ENCODE measurements at places on chromosomes 5 and 9.

GRCh38 chr9:38338342-38339018, 54.0 kb upstream of the ALDH1B1 start:
- no peak for DNase-seq

DNA sequence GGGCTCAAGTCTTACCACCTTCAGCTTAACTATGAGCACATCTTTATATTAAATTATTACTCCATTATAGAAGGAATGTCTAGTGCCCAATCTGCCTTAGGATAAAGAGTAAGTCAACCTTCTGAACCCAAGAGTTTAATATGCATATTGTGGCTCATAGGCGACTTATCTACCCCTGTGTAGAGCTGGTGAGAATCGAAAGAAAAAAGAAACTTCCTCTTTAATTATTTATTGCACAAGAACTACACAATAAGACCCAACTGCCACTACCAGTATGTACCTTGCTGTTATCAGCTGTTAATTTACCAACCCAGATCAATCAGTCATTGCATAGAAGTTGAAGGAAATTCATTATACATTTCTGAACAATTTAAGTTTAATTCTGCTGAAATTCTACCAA, 329.1 kb upstream of the SLC24A2 start:
- DNase-seq = no peak

DNA sequence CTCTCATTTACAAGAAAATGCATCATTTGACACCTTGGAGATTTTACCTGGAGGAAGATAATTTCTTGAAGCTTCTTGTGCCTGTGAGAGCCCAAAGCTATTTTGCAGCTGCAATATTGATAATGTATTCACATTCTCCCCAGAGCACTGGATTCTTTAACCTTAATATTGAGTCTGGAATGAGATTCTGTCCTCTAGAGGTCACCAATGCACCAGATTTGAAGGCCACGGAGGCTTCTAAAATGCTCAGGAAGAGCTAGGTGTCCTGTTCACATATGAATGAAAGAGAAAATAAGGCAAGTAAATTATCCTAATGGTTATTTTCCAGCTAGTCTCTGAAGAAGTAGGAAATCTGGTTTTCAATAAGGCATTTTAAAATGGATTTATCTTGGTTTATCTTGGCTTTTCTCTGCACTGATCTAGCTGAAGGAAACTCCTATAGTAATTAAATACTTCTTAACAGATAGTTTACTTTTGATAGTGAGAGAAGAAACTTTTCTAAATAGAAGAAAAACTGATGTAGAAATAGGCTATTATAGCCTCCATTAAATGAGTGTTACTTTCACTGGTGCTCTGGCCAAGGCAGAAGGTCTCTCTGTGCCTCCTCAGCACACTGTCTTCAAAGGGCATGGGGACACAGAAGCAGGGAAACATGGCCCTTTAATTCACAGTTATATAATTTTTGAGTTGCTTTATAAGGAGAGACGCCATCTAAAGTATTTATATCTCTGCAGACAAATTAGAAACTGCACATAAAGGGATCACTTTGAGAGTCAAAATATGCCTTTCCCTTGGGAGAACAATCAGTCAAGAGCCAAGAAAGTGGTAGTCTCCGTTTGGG, 297.0 kb upstream of the ACTBL2 start:
- peak; percentile 82 for DNase-seq

DNA sequence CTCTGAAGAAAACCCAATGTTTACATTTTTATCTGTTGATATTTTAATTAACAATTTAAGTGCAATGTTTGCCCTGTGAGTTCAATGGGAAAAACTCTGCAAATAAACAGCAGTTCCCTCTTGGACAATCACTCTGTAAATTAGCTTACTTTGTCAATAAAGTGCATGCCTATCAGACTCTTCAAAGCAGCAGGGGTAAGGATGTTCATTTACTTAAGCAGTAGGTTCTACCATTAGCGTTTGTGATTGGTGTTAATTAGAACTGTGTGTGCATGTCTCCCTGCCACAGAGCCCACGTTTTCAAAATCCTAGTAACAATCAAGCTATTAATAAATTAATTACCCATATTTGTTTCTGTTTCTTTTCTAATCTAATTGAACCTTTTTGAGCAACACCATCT, 1921.6 kb upstream of the WWC1 start:
- no peak for DNase-seq

GRCh38 chr9:19138084-19138483, 10.8 kb upstream of the PLIN2 start:
- DNase-seq = no peak

GRCh38 chr9:126965541-126966428, 51.2 kb downstream of the RALGPS1 start:
- peak; percentile 60 for DNase-seq

GRCh38 chr5:74035521-74035937, 409.5 kb downstream of the ARHGEF28 start:
- DNase-seq = peak; percentile 73

DNA sequence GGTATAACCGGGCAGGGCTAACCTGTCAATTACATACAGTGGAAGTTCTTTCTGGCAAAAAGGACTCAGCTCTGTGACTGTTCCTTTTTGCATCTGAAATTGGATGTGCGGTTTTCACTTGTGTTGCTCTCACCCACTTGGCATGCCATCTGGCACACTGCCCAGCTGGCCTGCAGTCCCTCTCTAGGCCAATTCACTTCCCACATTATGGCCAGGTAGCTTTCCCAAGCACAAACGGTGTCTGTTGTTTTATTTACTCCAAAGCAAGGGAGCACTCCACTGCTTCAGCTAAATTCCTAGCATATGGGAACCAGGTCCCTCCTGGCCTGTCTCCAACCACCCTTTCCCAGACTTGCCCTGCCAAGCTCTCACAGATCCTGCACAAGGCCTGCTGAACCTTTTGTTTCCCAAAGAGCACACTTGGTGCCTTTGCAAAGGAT, 132.5 kb downstream of the SEMA6A start:
- peak; percentile 49 for DNase-seq

DNA sequence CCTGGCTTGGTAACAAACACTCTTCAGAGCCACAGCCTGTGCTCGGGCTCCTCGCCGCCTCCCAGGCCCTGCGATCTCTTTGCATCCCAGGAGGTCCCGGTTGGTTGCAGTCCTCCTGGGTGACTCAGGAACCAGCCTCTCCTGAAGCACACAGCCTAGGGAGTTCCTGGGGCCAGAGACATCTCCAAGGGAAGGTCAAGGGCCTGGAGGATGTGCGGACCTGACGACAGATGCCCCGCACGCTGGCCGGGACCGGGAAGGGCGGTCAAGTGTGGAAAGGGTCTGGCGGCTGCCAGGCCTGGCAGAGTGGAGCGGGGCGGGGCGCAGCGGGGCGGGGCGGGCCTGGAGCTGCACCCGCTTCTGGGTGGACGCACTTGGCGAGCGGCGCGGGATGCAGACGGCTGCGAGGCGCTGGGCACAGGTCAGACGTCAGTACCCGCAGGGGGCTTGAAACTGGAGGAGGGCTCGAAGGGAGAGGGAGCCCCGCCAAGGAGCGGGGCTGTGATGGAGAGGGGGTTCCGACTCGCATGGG, 45.0 kb upstream of the PRSS3 start:
- DNase-seq = peak; percentile 18

DNA sequence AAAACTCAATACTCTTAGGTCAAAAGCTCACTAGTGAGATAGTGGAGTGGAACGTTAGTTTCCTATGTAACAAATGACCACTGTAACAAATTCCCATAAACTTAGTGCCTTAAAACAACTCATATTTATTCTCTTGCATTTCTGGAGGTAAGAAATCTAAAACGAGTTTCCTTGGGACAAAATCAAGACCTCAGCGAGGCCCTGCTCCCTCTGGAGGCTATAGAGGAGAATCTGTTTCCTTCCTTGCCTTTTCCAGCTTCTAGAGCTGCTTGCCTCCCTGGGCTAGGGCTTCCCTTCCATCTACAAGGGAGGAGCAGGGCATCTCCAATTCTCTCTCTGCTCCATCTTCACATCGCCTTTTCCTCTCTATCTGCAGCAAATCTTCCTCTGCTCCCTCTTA, 32.0 kb downstream of the SEMA5A start:
- peak; percentile 58 for DNase-seq

GRCh38 chr9:125494653-125494915, 212.4 kb downstream of the MAPKAP1 start:
- DNase-seq = peak; percentile 33

DNA sequence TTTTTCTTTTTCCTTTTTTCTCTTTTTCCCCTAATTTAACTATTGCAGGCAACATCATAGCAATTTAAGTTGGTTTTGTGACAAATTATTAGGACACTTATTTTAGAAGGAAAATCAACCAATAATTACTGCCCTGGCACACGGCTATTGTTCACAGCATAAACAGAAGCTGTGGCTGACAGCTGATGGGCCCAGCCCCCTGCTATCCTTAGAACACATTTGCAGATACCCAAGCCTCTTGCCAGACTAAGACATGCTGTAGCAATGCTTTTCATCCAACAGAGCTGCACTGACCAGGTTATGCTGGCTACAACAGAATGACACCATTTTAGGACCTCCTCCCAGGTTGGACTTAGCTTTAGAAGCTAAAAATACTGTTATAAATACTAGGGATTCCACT, 852.7 kb upstream of the DMAC1 start:
- DNase-seq = no peak

- no peak for DNase-seq
Observed at GRCh38 chr5:75337366-75338021, 474 bp downstream of the HMGCR start.

GRCh38 chr9:74821636-74822035, 66.1 kb downstream of the TRPM6 start:
- DNase-seq = no peak

GRCh38 chr9:19511694-19512093, 102.9 kb downstream of the ACER2 start:
- DNase-seq = no peak

DNA sequence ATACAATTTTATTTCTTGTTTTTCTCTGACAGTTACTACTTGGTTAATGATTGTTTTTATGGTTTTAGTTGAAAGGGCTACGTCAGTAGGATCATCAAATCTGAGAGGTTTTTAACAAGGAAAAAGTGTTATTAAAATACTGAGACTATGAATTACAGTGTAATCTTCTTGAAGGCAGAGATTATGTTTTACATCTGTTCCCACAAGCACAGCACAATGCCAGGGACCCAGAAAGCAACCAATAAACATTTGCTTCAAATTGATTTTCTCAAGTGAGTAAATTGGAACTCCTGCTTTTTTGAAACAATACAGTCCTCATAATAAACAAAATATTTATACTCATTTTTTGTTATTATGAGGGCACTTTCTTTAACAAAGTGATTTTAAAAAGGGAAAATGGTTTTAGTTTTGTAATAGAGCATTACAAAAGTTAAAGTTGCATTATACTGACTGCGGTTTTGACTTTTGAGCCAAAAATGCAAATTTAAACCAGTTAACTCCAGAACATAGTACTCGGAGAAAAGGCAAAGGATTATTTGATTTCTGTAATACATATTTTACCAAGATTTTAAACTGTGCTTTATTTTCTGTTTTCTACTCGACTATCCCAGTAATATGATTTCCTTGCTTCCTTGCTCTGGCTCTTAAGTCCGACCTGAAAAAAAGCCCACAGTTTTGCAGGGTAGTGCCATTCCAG, 176.9 kb downstream of the GDNF start:
- DNase-seq = peak; percentile 40
